Fibroblast of skin of scalp (primary cell): ENCODE measurements at places on chromosomes 5 and 9.

GRCh38 chr5:89436464-89436863 is 553.5 kb upstream of the MEF2C start:
- DNase-seq: no peak

GRCh38 chr5:108720391-108720790 is 27.3 kb upstream of the FER start:
- peak; percentile 8 for DNase-seq

GRCh38 chr5:159533197-159533596 is 202.9 kb upstream of the IL12B start:
- DNase-seq: peak; percentile 54

DNA sequence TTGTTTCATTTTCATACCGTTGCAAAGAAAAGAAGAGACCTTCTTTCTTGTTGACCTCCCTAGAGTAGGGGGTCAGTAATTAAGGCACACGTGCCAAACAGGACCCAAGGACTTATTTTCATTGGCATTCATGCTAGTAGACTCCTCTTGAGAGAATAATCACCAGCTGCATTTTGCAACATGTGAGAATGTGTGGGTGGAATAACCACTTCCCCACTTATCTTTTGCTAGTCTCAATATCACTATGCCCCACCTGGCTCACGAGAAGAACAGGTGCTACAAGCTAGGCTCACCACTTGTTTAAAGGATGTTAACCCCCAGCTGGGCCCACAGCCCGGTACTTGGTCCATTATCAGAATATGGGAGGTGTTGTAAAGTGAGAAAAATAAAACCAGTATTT is 460.7 kb upstream of the MEF2C start:
- DNase-seq: no peak

DNA sequence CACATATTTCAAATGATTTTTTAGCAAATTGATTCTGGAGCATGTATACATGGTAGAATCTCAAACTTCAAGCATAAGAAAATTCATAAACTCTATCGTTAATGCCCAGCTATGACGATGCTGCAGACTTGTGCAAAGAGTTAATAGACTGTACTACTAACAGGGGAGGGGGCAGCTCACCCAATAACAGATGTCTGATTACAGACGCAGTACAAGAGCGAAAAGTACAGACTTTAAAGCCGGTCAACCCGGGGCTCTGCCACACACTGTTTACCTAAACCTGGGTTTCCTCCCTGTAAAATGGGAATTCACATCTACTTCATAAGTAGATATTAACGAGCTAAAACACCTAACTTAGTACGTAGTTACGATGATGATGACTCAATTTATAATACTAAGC is 651 bp downstream of the TRIM23 start:
- no peak for DNase-seq

GRCh38 chr9:113511047-113511521 is 47.6 kb downstream of the RGS3 start:
- DNase-seq: no peak

DNA sequence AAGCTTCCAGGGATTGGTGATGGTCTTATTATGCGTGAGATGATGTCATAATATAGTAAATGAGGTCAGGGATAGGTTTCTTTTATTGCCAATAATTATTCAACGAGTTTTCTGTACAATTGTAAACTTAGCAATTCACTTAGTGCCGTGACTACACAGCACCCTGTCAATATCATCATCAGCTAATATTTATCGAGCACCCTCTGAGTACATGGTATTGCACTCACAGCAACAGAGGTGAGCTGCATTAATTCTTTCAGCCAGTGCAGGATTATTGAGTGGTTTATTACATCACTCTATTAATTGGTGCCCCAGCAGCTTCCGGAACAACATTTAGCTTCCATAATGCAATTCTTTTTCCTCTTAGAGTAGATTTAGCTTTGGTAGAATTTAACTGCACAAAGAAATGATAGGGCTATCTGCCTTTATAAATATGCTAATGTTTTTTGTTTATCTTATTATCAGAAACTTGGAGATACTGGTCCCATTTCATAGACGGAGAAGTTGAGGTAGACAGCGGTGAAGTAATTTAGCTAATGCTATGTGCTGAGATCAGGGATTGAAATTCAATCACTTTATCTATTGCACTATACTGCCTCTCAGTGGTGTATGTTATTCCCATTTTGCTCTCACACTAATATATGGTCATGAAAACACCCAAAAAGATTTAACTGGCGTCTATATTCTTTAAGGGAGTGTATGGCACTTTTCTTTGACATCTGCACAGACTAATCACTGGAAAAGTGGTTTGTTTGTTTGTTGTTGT is 726.1 kb upstream of the WWC1 start:
- DNase-seq: peak; percentile 51

DNA sequence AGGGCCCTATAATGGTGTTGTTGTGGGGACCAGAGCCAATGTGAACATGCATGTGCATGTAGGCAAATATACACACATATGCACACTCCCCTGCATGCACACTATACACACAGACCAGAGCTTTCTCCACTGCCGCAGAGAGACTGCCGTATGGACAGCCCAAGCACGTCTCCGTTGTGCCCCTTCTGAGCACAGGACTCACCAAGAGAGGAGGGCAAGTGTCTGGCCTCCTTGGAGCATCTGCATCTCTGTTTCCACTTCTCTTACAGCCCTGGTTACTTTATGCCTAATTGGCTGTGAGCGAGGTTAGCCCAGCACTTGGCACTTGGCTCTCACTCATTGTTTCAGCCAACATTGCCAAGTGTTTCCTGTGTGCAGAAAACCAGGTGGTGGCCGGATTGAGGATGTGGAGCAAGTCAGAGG is 30.4 kb downstream of the CSF2 start:
- no peak for DNase-seq

DNA sequence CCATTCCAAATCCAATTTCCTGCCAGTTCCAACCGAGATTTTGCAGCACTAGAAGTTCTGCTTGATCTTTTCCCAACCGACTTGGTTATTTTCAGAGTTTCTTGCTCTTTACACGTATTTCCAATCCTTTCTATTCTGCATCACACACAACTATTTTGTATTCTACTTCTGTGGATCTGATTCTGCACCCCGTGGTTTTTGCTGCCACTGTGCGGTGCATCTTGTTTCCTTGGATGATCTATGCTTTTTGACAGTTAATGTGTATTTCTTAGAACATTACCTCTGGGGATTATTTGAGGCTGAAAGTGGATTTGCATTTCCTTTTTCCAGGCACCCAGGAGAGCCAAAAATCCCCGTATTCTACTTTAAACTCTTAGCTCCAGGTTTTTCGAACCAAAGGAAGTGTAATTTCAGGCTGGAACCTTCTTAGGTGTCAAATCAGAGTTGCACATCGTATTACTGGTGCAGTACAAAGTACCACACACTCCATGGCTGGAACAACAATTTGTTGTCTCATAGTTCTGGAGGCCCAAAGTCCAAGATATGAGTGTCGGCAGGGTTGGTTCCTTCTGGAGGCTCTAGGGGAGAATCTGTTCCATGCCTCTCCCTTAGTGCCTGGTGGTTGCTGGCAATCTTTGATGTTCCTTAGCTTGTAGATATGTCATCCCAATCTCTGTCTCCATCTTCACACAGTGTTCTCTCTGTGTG is 14.7 kb upstream of the SARDH start:
- DNase-seq: no peak

DNA sequence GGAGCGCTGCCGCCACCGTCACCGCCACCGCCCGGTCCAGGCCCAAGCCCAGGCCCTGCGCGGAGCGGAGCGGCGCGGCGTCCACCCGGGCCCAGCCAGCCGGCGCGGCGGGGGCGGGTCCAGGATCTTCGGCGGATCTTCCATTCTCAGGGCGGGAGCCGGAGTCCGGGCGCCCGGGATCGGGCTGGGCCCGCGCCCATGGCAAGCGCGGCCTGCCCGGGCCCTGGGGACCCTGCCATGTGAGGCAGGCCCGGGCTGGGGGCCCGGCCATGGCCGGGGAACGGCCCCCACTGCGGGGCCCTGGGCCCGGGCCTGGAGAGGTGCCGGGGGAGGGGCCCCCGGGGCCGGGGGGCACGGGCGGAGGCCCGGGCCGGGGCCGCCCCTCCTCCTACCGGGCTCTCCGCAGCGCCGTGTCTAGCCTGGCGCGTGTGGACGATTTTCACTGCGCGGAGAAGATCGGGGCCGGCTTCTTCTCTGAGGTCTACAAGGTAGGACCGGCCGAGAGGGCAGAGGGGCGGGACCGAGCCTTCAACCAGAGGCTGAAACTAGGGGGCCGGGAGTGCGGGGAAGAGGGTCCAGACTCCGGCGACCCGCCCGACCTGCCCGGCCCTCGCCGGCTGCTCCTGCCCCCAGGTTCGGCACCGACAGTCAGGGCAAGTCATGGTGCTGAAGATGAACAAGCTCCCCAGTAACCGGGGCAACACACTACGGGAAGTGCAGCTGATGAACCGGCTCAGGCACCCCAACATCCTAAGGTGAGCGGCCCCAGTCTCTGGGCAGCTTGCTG is 482 bp downstream of the TESK1 start:
- DNase-seq: no peak

- DNase-seq: no peak
Measured at GRCh38 chr5:82601077-82601476, 322.9 kb upstream of the RPS23 start.

DNA sequence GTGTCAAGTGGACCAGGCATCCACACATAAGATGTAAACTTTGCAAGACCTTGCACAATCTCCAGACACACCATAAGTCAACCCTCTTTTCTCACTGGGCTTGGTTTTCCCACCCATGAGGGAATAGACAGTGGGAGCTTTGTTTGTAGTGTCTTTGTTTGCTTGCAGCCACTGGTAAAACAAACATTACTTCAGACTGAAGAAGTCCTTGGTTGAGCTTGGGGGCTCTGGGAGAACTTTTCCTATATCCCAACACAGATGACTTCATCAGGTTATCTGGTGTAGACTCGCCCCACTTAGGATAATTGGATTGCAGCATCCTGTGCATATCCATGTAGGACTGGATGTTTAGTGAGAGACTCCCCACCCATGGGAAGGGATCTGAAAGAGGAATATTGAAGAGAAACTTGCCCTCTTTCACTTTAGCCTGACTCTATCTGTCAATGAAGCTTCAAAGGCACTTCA is 11.5 kb upstream of the ADGRV1 start:
- DNase-seq: no peak

- no peak for DNase-seq
Measured at GRCh38 chr5:35822511-35822910, 34.2 kb upstream of the IL7R start.

GRCh38 chr5:91937121-91937520 is 554.0 kb upstream of the ARRDC3 start:
- DNase-seq: no peak

DNA sequence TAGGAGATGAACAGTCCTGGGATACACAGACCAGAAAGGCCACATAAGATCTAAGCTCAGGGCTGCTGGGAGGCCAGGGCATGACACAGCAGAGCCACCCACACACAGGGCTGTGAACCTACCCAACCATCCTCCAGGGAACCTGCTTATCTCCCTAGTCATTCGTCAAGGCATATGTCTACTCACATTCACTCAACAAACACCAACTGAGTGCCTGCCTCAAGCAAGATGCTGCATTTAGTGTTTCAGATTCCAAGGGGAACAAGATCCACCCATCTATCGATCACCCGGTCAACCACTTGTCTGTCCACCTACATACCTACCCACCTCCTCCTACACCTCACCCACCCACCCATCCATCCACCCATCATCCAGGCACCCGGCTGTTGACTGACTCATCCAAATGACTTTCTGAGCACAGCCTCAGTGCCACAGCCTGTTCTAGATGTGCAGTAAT is 1.9 kb downstream of the DPM2 start:
- no peak for DNase-seq

DNA sequence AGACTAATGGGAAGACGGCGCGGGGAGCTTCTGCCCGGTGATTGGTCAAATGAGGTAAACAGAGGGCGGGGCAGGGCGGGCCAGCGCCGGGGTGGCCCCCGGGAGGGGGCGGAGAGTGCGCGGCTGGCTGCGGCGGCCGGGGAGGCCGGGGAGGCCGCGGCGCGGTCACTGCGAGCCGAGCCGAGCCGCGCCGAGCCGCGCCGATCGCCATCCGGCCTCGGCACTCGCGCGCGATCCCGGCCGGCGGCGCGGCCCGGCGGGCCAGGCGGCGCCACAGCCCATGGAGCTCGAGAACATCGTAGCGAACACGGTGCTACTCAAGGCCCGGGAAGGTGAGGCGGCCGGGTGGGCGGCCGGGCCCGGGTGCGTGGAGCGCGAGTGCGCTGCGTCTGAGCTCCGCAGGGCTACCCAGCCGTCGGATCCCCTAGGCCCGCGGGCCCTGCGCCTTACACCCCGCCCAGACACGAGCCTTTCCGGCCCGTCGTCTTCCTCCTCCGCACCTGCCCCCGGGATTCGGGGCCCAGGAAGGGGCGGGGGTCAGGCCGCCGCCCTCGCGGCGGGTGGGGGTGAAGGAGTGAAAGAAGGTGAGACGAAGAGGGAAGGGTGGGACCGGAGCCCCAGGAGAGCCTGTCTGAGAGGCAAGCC is at the start of gene GRK6:
GRK6 (plus strand) TSS at position 111 of the 645 bp plus-strand sequence; CDS start at position 281, 170 bp downstream.
- no peak for DNase-seq

- no peak for DNase-seq
Measured at GRCh38 chr5:72214168-72214567, 105.9 kb downstream of the MRPS27 start.

DNA sequence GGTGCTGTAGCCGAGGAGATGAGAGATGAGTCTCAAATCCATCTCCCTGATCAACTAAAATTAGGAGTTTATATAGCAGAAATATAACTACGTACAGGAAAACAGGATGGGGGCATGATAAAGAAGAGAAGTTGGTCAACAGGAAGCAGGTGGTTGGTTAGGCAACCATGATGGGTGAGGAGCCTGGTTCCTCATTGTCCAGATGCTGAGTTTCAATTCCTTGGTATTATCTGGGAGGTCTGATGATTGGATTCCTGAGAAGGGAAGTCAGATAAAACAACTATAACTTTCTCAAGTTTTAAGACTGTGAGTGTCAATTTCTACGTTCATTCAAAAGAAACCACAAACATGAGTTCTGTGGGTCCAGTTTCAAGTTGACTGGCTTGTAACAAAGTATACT is 323.9 kb downstream of the MTRR start:
- DNase-seq: no peak

DNA sequence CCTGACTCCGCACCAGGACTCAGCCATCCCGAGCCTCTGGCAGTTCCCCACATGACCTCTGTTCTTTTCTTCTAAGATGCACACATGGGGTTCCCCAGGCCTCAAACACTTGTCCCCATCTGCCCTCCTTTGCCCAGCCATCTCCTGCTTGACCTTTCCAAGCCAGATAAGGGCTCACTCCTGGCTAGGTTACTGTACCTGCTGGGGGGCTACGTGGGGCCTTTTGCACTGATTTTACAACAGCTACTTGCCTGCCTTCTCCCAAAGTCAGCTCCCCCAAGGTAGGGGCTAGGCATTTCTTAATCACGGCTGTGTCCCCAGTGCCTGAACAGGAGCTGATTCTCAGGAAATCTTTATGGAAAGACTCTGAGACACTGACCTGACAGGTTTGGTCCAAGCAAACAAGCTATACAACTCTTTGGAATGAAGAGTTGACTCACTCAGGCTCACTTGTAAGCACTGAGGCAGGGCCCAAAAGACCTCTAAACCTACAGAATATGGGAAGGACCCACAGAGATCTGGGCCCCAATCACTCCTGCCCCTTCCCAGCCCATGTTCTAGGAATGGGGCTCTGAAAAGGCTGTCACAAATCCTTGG is 2.5 kb downstream of the MACROH2A1 start:
- DNase-seq: no peak

GRCh38 chr5:177474846-177475562 is 1.6 kb upstream of the DBN1 start:
- peak; percentile 53 for DNase-seq
